ENCODE measurements at places on chromosomes 7 and 10. TPM values are rescaled to one million over a fixed set of nuclear protein-coding genes. Genes with fewer than 3 reads are reported as not detected.

GPER1 gene
- total RNA-seq = 1.1 TPM

RGR gene
- total RNA-seq = not detected

DNA sequence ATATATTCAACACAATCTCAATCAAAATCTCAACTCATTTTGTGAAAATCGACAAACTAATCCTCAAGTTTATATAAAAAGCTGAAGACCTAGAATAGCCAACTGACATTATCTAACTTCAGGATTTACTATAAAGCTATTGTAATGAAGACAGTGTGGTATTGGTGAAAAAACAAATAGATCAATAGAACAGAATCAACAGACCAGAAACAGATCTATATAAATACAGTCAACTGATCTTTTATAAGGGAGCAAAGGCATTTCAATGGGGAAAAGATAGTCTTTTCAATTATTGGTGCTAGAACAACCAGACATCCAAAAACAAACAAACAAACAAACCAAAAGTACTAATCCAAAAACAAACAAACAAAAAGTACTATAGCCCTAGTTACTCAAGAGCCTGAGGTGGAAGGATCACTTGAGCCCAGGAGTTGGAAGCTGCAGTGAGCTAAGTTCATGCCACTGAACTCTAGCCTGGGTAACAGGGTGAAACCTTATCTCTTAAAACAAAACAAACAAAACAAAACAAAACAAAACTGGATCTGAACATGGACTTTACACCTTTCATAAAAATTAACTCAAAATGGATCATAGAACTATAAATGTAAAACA lies 26.6 kb upstream of the AKR1D1 start:
- DNase-seq = no peak

DNA sequence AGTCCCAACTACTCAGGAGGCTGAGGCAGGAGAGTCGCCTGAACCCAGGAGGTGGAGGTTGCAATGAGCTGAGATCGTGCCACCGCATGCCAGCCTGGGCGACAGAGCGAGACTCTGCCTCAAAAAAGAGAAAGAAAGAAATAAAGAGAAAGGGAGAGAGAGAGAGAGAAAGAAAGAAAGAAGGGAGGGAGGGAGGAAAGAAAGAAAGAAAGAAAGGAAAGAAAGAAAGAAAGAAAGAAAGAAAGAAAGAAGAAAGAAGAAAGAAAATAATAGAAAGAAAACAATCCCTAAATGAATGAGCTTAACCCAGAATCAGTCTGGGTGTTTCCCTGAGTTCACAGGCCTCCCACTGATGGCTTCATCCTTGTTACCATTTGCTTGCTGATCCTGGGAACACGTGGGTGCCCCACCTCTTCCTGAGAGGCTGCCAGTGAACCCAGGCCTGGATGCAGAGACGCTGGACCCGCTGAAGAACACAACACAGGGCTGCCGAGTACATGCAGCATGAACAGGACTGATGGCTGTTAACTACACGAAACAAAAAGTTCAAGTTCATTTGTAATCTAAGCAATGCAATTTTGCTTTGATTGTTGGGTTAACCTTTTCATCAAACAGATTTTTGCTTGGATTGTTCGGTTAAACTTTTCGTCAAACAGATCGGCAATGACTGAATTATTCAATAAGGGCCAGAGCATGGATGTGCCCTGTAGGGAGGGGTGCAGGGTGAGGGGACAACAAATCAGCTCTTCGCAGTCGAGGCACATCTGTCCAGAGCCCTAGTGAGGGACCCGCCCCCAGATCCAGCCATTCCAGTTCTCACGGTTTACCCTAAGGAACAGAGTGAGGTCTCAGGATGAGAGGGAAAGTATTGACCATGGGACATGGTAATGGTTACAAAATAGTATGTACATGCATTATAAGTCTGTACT lies 11.5 kb downstream of the NPFFR1 start:
- no peak for DNase-seq

- peak; percentile 57 for DNase-seq
These were observed 930 bp downstream of the GIMAP6 start for GRCh38 chr7:150631084-150631826.

DNA sequence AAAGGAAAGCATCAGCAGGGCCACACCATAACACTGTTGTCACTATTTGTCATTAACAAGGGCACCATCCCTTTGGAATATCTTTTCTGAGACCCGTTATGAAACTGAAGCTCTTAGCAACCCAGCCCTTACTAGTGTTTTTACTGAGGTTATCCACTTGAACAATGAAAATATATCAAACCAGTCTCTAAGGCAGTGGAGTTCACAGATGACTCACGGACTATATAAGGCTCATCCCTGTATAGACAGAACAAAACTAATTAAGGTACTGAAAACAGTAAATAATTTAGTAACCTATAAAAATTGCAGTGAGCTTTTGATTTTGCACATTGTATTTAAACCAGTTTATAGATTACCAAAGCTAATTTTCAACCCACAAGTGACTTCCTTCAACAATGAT lies 196.0 kb downstream of the ELAPOR2 start:
- no peak for DNase-seq

GRCh38 chr10:35876248-35876647 lies 234.2 kb upstream of the FZD8 start:
- DNase-seq = no peak

GRCh38 chr7:157907091-157907490 lies 570.3 kb downstream of the DNAJB6 start:
- no peak for DNase-seq

DNA sequence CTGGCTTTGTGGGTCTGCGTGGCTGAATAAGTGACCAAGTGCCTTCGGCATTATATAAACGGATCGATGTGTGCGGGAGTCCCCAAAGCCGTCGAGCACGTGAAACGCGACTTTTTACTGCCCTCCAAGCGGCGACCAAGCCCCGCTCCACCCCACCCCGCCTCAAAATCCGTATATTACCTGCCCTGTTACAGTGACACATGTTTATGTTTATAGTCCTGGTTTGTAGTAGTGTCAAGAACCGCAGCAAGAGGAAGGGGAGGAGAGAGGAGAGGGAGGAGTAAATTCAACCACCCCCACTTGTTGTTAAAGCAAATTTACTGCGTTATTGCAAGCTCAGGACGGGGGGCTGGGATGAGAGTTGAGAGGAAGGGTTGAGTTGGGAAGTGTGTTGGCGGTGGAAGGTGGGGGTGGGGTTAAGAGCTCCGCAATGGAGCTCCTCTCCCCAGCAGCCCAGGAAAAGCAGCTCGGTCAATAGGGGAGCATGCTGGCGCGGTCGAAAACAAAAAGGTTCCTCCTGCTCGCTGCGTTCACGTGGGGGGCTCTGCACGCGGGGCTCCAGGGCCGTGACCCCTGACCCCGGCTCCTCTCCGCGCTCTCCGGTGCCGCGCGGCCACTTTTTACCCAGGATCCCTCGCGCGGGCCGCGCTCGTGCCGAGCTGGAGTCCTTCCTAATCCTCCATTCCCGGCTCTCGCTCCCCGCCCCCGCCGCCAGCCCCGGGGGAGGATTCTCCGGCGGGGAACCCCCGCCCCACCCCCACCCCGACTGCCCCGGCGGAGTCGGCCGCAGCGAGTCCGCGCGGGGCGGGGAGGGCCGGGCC lies at the start of gene SKIDA1:
Gene SKIDA1, minus strand, starts transcription at position 316 of the 821 bp plus-strand sequence. CDS start 7,860 bp downstream, outside the sequence.
- DNase-seq = peak; percentile 85

All from lung microvascular endothelial cell (primary cell).